ENCODE measurements at places on chromosomes 7 and 10. TPM values are rescaled to one million over a fixed set of nuclear protein-coding genes. Genes with fewer than 3 reads are reported as not detected.

Gene PROSER2
- total RNA-seq: 4.1 TPM

Gene SYT15B
- 0.05 TPM for total RNA-seq

Gene TRIM50
- total RNA-seq: not detected

Gene SORCS1
- not detected for total RNA-seq

Gene PNPLA8
- total RNA-seq: 18.1 TPM

Gene NUTM2E
- 0.08 TPM for total RNA-seq

Gene ASB10
- not detected for total RNA-seq

Gene LSM5
- 109 TPM for total RNA-seq

Gene FFAR4
- 0.92 TPM for total RNA-seq

Gene TUBAL3
- total RNA-seq: not detected

Gene PDLIM1
- total RNA-seq: 183 TPM

Gene GPR85
- not detected for total RNA-seq

Gene TFR2
- 9.1 TPM for total RNA-seq

Gene CCL24
- total RNA-seq: not detected

Gene AKR1C4
- not detected for total RNA-seq

Gene SPDYE3
- not detected for total RNA-seq

Gene DNAH11
- 0.15 TPM for total RNA-seq

Gene MKX
- total RNA-seq: not detected

Gene HMX3
- 15.2 TPM for total RNA-seq

Gene LIPJ
- not detected for total RNA-seq

Gene GNAT3
- not detected for total RNA-seq

Gene SLC16A9
- 0.13 TPM for total RNA-seq

Gene GIMAP5
- 0.51 TPM for total RNA-seq

Gene AZGP1
- 0.49 TPM for total RNA-seq

Gene CFAP70
- 0.10 TPM for total RNA-seq

Gene LBX1
- total RNA-seq: 0.15 TPM

Gene RTKN2
- total RNA-seq: 21.3 TPM

Gene TMED4
- 123 TPM for total RNA-seq

Gene ANXA8
- total RNA-seq: 0.72 TPM

Gene TRPV5
- not detected for total RNA-seq

Gene CYP26C1
- total RNA-seq: 1.1 TPM

Gene TMEM196
- total RNA-seq: not detected

Gene KIAA1549
- 14.1 TPM for total RNA-seq

Gene CALML5
- not detected for total RNA-seq

Gene IDI2
- total RNA-seq: not detected

Gene RPEL1
- total RNA-seq: 0.10 TPM

Gene SDK1
- 47.4 TPM for total RNA-seq

Gene NPY4R
- 2.2 TPM for total RNA-seq

Gene CLRN3
- not detected for total RNA-seq

Gene CCDC7
- 6.0 TPM for total RNA-seq

Gene NEBL
- 32.3 TPM for total RNA-seq

Data from Panc1 (cell line).